ENCODE measurements at places on chromosomes 3 and 15. TPM values are rescaled to one million over a fixed set of nuclear protein-coding genes. Genes with fewer than 3 reads are reported as not detected.

The NANOGP8 gene
- total RNA-seq: not detected

GRCh38 chr3:94101860-94102259 lies 39.0 kb downstream of the NSUN3 start:
- no peak for DNase-seq

- no peak for DNase-seq
Observed at GRCh38 chr3:43997788-43998369, 243.8 kb upstream of the TOPAZ1 start.

GRCh38 chr3:171967137-171967783 lies 72.1 kb upstream of the FNDC3B start:
- DNase-seq: no peak

GRCh38 chr15:85963262-85963760 lies 116.4 kb upstream of the AGBL1 start:
- DNase-seq: no peak

All from cardiac septum (tissue), 1 donor.